ENCODE measurements at places on chromosomes 3 and 15.

DNA sequence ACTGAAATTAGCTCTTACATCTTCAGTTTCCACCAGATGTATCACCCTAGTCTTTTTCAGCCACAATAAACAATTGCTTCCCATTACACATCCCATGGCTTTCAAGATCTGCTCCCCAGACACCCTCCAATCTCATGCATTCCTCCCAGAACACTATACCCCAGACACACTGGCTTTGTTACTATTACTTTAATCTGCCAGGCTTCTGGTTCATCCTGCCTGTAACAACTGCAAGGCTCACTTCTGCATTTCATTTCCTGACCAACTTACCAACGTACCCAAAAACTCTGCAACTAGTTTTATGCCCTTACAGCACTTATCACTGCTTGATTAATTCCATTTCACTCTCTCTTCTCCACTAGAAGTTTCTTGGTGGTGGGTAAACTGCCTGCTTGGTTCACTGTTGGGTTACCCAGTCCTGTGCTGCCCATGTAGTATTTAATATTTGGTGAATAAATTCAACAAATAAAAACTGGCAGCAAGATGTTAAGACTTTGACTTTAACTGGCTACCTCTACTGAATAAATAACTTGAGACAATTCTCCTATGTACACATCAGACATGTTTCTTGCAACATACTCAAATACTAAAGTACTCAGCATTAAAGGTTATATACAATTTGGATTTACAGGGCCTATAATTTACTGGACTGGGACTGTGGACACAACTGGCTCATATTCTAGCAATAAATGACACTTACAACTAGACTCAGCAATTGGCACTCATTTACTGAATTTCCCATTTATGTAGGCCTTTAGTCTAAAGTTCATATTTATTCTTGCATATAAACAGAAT, 2.7 kb downstream of the RPL22L1 start:
- DNase-seq = no peak

GRCh38 chr3:14431917-14432834, 29.8 kb downstream of the SLC6A6 start:
- DNase-seq = peak; percentile 84

GRCh38 chr15:80890341-80891005, 99.1 kb downstream of the MESD start:
- no peak for DNase-seq

GRCh38 chr3:144772372-144772771, 800.7 kb downstream of the DIPK2A start:
- no peak for DNase-seq

GRCh38 chr3:153757839-153758238, 363.4 kb upstream of the ARHGEF26 start:
- DNase-seq = no peak

DNA sequence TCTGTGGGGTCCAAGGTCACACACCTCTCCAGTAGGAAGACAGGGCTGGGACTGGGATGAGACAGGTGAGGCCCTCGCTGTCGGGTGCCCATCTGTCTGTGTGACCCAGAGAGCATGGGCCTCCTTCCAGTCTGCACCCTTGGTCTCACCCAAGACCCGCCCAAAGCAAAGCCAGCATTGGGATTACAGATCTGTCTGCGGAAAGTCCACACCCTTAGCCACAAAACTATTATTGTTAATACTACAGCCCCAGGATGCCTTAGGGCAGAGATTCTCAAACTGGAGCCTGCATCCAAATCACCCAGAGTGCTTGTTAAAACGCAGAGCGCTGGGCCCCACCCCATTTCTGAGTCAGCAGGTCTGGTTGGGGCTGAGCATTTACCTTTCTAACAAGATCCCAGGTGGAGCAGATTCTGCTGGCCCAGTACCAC, 58.5 kb upstream of the ZNF148 start:
- DNase-seq = no peak

- DNase-seq = no peak
Measured at GRCh38 chr3:72191209-72191960, 406.4 kb upstream of the PROK2 start.

DNA sequence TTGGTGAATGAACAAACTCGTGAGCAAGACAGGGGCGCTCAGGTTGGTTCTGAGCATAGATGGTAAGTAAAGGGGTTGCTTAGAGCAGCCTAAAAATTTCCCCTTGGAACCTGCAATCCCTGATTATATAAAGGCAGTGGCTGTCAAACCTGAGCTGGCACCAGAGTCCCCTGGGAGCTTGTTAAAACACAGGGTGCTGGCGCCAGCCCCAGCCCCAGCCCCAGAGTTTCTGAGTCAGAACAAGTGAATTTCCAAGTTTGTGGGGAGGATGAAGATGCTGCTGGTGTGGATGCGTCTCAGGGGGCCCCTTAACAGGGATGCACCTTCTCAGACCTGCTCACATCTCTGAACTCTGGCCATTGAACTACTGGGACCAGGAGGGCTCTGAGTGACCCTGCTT, 48.2 kb downstream of the FEM1B start:
- DNase-seq = no peak
